Tibial artery (tissue), 4 donors: ENCODE measurements at places on chromosomes 13 and 19.

DNA sequence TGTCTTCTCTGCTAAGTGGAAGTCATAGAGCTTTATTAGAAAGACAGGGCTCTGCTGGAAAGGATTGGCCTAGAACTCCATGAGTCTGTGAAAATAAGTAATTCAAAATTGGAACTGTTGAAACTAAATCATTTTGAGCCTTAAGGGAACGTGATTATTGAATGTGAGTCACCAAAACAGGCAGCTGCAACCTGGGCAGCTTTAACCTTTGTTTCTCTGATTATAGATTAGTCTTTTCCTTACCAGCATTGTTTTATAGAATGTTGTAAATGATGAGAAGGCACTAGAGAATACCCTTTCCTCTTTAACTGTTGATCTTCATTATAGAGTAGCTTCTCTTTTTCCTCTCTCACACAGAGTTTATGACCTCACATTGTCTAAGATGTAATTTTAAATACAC is 638.8 kb upstream of the SLITRK6 start:
- DNase-seq: no peak

- no peak for DNase-seq
These were observed 29.8 kb downstream of the DGKH start for GRCh38 chr13:42078128-42078808.

DNA sequence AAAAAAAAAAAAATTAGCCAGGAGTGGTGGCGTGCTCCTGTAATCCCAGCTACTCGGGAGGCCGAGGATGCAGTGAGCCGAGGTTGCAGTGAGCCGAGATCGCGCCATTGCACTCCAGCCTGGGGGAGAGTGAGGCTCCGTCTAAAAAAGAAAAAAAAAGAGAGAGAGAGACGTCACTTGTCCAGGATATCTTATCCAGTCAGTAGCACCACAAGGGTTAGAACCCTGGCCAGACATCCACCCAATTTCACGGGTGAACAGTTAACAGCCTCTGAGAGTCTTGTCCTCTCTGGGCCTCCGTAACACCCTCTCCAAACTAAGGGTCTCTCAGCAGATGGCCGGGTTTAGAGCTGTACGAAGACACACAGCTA is 917 bp upstream of the CLPTM1 start:
- no peak for DNase-seq

GRCh38 chr19:51737924-51738323 is 13.8 kb downstream of the FPR1 start:
- no peak for DNase-seq
